Stimulated activated CD4-positive, alpha-beta T cell treated with anti-CD3 and anti-CD28 coated beads, Interleukin-4, amount 100 ng/mL, for 4 hours (primary cell): ENCODE measurements at places on chromosomes 6 and 20.

- no peak for DNase-seq
Observed at GRCh38 chr6:156502969-156503504, 274.1 kb upstream of the ARID1B start.

DNA sequence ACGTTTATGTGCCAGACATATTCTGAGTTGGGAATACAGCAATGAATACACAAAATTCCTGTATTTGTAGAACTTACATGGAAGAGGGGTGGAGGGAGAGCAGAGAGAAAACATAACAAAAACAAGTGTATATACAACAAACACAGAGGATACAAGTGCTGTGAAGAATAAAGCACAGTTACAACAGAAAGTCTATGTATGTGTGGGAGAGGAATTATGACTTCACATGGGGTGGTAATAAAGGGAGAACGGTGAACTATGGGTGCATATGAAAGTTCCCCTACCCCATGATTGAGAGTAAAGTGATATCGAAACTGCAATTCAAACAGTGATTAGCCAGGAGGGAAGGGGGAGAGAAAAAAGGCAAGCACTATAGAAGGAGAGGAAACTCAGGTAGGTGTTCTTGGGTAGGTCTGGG is 24.6 kb downstream of the HBS1L start:
- no peak for DNase-seq

DNA sequence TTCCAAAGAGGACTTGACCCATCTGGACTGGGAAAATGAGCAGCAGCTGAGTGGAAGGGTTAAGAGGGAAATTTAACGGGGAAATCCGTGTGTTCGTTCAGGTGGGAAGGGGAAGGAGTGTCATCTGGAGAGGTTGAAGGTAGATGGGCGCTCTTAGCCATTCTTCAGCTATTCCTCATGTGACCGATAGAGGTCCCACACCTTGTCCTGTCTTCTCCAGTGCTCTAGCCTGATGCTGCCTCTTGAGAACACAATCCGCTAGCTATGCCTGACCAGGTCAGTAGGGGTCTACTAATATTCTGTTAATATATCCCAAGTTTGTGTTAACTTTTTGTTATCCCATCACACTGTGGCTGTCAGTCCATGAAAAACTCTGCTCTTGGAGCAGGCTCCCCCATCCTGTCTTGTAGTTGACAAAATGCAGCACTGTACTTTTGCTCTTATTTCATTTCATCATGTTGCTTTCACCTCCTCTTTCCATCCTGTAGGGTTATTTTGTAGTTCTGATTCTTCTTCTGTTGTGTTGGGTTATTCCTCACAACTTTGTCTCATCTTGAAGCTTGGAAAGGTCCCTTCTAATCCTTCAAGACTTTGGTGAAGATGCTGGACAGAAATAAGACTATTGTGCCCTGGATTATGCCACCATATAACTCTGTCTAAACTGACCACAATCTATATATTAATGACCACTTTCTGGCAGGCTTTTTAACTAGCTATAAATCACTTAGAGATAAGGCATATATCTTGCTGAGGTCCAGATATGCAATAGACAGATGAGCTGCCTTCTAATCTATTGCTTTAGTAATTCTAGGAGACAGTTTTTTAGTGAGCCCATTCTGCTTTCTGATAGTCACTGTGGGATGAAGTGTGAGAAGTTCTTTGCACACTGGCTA is 123.4 kb upstream of the SUPT3H start:
- DNase-seq, result no peak

DNA sequence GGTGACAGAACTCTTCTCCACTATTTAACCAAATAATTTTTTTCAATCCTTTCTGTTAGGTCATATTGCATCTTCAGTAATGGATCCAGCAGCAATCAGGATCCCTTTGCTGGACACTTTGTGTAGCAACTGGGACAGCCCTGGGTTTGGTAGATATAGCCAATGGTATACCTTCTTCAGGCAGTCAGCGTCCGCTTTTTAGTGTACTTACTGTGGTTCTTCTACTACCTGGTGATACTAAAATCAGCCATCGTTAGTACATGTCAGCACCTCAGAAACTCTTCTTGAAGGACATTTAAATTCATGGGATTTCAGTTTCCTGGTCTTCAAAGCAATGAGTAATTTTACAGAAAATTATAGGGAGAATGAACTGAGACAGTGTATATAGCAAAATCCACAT is 93.5 kb downstream of the ADGRG6 start:
- no peak for DNase-seq

DNA sequence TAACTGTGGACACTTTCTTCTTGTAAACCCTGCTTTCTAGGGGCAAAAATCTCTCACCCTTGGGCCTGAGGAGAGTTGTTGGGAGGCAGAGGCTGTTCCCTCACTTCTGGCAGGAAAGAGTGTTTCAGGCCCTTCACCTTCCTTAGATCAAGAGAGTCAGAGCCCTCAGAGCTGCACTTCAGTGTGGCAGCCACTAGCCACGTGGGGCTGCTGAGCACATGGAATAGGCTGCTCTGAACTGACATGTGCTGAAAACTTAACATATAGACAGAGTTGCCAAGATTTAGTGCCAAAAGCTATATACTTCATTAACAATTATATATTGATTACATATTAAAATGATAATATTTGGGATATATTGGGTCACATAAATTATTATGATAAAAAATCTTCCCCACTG is 4.4 kb upstream of the LMBRD1 start:
- no peak for DNase-seq

GRCh38 chr6:146543211-146543939 is at the start of gene RAB32:
Gene RAB32, plus strand, starts transcription at chr6:146543833. Its CDS starts 39 bp downstream, at chr6:146543872.
- peak; percentile 6 for DNase-seq

DNA sequence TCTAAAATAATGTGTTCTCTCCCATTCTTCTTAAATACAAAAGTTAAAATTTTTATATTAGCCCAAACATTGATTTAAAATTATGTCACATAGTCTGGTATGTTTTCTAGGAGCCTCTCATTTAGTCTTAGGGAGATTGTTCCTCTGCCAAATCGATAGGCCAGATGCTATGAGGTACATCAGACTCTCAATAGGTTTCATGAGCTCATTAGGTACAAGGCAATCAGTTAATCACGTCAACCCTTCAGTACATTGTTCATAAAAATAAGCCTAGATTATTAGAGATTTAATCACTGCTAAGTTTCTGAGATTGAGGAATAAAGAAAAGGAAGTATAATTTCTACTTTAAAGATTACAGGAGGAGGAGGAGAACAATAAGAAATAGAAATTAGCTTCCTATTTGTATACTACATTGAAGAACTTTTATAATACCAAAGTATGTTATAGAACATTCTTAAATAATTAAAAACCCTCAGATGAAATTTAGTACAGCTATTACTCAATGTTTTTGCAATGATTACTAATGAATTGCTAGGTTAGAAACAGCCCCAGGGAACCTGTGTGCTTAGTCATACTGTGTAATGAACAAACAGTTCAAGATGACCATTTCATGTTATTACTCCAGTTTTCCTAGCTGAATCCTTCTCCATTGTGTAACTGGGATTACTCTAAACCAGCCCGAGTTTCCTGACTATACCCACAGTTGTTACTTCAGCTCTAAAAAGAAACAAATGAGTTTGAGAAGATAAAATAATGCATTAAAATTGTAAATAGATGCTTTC is 117.0 kb downstream of the BMP5 start:
- DNase-seq, result no peak

GRCh38 chr20:40843251-40843650 is 154.2 kb upstream of the MAFB start:
- DNase-seq, result no peak

DNA sequence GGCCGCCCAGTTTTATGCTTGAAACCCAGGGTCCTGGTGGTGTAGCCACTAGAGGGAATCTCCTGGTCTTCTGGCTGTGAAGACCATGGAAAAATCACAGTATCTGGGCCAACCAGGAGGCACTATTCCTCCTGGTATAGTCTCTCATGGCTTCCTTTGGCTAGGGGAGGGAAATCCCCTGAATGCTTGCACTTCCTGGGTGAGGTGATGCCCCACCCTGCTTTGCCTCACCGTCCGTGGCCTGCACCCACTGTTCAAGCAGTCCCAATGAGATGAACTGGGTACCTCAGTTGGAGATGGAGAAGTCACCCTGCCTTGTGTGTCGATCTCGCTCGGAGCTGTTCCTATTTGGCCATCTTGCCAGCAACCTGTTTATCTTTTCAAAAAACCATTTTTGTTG is 10.1 kb upstream of the ZNF337 start:
- peak; percentile 16 for DNase-seq

- DNase-seq, result no peak
Observed at GRCh38 chr6:136764517-136764993, 27.7 kb downstream of the MAP3K5 start.

GRCh38 chr20:1370548-1371110 is 22.2 kb downstream of the FKBP1A start:
- no peak for DNase-seq

- DNase-seq, result no peak
Observed at GRCh38 chr6:155542036-155542435, 86.4 kb upstream of the NOX3 start.

GRCh38 chr20:10445758-10446157 is 10.7 kb downstream of the SLX4IP start:
- DNase-seq, result no peak
